Activated CD4-positive, alpha-beta T cell treated with anti-CD3 and anti-CD28 coated beads, Interleukin-2, amount 10 ng/mL, durations not matched to agents 7 days and 5 days (primary cell): ENCODE measurements at places on chromosomes 4 and X.

GRCh38 chr4:77155631-77156452 lies 1.2 kb upstream of the CCNG2 start:
- no peak for DNase-seq

DNA sequence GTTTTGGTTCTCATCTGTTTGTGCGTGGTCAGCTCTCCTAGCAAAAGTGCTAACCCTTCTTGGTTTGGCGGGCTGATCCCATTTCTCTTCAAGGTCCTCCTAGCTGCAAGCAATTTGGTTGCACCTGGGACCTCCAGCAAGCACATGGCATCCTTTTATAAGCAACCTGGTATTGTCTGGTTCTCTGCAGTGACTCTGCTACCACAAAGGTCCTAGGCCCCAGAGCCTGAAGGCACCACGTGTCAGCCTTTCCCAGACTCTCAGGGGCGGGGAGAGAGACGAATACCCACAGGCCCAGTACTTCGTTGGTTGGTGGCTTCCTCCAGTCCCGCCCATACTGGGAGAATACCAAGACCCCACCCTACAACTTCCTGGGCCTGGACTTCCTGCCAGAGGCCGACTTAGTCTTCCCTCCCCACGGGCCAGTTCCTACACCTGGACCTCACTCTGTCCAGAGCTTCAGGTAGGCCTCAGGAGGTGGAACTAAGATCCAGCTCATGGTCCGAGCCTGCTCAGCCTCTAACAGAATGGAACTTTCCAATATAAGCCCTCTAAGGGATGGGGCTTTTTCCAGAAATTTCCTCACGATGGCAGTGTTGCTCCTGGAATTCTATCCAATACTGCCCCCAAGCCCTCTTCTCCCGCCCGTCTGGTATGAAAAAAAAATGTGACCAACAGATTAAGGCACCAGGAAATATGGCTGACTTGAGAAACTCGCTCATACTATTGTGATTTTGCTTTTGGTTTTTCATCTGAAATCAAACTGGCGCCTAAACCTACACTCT lies 192.5 kb upstream of the STK26 start:
- peak; percentile 66 for DNase-seq

DNA sequence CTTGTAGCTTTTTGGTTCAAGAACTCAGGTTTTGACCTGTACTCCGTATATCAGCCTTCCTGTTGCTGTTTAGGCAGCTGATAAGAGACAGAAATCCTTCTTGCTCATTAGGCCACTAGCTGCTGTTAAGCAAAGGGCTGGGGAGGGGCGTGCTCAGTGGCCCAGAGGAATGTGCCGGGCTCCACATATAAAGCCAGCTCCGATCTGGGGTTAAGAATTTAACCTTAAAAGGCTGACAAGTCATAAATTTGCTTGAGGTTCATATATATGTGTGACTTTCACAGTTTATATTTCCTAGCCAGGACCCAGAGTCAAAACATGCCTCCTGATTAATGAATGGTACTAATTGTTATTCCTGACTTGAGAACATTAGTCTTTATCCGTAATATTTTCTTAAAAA lies 15.3 kb downstream of the GPC3 start:
- DNase-seq: no peak

DNA sequence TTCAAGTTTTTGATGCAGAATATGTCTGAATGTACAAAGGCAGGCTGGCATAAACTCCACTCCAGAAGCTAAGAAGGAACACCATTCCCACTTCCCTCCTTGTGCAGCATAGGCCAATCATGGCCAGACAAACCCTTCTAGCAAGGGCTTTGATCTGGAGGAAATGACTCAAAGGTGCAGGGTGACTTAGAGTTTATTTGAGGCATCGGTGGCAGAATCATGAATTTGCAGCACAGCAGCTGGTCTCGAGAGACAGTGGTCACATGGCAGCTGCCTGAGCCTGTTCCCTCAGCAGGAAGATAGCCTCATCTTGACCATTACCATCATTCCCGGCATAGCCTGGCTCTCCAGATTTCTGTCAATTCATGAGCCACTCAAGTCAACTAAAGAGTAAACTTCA lies 154.5 kb downstream of the ATP10D start:
- no peak for DNase-seq

- no peak for DNase-seq
Observed at GRCh38 chr4:169986369-169986768, 39.8 kb downstream of the MFAP3L start.

GRCh38 chrX:7214251-7214650 lies 66.3 kb upstream of the PUDP start:
- DNase-seq: no peak

DNA sequence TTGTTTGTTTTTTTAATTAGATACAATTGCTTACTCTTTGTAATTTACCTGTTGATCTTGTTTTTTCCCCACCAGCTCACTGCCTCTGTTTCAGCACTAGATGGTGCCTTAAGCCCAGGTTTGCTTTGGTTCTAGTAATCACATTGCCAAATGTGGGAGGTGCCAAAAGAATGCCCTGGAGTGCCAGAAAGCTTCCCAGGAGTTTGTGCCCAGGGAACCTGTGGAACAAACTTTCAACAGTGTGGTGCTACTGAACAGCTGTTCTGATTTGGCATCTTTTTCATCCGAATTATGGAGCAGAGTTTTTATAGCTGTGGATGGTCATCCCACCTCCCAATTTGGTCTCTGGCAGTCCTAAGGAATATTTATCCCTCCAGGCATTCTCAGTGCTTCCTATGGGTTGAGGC lies 1000.7 kb downstream of the STIM2 start:
- DNase-seq: no peak

- no peak for DNase-seq
Observed at GRCh38 chr4:89303814-89304388, 3.7 kb downstream of the GPRIN3 start.

GRCh38 chr4:125091-125771 lies 930 bp downstream of the ZNF718 start:
- peak; percentile 16 for DNase-seq

DNA sequence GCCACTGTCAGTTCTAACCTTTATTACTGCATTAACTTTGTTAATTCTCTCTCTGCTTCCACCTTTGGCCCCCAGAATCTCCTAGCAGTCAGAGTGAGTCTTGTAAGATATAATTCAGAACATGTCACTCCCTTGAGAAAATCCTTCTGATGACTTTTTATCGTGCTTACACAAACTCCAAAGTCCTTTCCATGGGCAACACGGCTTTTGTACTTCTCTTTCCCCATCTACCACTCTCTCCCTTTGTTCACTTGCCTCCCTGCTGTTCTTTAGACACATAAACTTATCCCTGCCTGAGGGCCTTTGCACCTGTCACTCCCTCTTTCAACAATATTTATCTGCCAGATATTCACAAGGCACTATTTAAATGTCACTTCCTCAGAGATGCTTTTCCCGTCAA lies 64.8 kb downstream of the MAOB start:
- DNase-seq: no peak

DNA sequence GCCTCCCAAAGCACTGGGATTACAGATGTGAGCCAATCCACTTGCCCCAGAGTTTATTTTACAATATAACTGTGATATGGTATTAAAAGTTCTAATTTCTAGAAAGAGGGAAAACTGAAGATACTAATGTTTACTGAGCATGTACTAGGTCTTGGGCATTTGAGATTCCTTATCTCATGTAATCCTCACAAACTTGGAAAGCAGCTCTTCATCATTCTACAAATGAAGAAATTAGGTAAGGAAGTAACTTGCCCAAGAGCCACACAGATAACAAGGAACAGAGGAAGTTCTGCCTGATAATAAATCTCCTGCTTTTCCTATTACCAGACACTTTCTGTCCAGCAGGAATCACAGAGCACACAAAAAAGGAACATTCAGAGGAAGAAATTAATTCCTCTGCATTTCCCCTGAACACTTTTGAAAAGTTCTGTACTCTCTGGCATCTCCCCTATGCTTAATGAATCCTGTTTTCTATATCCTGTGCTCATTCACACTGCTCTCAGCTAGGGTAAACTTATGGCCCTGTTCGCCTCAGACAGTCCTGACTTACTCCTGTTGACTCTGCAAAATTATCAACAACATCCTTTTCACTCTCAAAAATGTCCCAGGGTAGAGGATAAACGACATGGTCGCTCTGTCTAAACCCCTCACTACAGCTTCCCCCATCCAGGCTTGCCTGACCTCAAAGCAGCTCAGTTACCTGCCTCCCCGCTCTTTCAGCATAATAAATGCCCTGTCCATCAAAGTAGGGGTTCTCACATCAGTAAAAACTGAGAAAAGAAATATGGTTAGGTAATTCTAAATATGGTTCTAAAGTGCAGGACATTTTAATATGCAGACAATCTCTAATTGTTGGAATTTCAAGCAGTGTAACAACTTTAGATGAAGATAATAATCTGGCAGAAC lies 13.6 kb downstream of the SH3RF1 start:
- DNase-seq: no peak

DNA sequence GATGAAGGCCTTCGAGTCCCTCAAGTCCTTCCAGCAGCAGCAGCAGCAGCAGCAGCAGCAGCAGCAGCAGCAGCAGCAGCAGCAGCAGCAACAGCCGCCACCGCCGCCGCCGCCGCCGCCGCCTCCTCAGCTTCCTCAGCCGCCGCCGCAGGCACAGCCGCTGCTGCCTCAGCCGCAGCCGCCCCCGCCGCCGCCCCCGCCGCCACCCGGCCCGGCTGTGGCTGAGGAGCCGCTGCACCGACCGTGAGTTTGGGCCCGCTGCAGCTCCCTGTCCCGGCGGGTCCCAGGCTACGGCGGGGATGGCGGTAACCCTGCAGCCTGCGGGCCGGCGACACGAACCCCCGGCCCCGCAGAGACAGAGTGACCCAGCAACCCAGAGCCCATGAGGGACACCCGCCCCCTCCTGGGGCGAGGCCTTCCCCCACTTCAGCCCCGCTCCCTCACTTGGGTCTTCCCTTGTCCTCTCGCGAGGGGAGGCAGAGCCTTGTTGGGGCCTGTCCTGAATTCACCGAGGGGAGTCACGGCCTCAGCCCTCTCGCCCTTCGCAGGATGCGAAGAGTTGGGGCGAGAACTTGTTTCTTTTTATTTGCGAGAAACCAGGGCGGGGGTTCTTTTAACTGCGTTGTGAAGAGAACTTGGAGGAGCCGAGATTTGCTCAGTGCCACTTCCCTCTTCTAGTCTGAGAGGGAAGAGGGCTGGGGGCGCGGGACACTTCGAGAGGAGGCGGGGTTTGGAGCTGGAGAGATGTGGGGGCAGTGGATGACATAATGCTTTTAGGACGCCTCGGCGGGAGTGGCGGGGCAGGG lies 568 bp downstream of the HTT start:
- DNase-seq: peak; percentile 53

DNA sequence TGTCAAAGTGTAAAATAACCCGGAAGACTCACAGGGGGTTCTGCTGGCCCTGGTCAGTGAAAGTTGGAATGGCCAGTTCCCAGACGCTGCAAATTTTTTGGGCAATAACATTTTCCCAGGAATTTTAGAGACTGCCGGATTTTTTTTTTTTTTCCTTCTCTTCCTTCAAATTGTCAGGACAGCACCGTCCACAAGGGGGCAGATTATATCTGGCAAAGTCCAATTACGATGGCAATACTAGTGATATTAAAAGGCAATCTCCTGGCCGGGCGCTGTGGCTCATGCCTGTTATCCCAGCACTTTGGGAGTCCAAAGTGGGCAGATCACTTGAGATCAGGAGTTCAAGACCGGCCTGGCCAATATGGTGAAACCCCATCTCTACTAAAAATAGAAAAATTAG lies 20.5 kb downstream of the SLC25A5 start:
- peak; percentile 38 for DNase-seq

- DNase-seq: no peak
Observed at GRCh38 chr4:15714646-15715435, 12.0 kb downstream of the BST1 start.

DNA sequence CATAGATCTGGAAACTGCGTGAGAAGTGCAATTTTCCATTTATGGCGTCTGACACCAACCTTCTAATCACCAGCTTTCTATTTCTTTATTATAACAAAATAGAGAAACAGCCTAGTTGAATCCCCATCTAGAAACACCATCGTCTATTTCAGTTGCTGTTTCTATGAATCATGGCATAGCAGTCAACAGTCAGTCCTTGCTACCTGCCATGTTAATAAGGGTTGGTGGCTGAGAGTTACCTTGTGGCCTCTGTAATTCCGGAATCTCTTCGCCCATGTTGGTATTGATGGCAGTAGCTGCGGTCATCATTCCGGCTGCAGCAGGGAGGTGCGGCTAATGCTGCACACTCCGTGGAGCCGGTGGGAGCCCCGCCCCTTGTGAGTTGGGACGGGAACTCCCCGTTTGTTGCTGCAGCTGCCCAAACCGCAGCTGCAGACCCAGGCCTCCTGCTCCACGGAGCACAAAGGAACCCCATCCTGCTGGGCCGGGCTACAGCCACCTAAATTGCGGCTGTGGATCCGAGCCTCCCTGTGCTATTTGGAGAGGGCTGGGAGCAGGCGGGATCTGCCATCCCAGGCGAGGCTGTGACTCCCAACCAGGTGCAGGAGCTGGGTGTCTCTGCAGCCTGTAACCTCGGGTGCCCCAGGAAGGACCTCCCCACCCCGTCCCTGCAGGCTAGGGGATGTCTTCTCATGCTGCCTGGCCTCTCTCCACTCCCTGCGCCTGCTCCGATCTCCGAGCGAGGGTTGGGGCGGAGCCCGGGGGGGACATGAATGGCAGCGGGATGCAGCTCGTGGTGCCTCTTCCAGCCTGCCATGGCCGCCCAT lies 115.4 kb upstream of the STK26 start:
- no peak for DNase-seq

GRCh38 chr4:7901311-7901885 lies 38.3 kb downstream of the AFAP1 start:
- no peak for DNase-seq

DNA sequence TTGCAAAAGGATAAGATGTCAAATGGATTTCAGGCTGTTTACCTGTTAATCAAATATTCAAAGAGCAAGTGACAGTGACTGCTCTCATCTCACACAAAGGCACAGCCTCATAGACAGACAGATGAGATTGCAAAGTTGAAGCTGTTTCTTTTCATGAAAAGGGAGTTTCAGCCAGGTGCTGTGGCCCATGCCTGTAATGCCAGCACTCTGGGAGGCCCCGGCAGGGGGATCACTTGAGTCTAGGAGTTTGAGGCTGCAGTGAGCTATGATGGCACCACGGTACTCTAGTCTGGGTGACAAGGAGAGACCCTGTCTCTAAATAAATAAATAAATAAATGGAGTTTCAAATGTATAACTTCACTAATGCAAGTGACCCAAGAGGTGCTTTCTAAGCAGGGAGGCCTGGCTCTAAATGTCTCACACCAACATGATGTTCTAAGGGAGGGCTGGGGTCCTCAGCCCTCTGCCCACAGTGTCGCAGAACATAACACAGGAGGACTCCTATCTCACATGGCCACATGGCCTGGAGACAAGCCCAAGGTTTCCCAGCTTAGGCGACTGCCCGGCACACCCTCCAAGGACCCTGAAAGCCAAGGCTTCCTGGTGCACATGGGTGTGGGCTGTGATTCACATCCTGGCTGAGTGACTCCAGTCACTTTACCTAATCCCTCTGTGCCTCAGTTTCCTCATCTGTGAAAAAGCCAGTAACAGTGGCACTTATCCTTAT lies 26.8 kb downstream of the PPP2R2C start:
- DNase-seq: no peak

GRCh38 chr4:153782581-153782980 lies 6.3 kb downstream of the SFRP2 start:
- DNase-seq: no peak

DNA sequence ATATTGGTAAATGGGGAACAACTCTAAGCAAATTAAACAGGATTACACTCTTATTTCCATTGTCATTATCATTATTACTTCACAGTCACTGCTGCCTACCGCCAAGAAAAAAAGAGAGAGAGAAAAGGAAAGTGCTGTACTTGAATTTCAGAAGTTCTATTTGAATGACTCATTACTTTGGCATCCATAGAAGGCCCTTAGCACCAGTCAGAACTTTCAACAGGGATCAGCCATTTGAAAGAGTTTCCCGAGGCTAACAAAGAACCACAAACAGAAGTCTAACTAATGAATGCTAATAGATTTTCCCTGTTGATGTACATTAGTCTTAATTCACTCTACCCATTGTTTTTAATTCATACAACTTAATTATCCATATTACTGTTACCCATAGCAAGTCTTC lies 116.3 kb downstream of the SHROOM4 start:
- DNase-seq: no peak
